Spleen (tissue), 13 donors: ENCODE measurements at places on chromosomes 16 and 17. TPM values are rescaled to one million over a fixed set of nuclear protein-coding genes. Genes with fewer than 3 reads are reported as not detected.

The COA3 gene
- 62.0 TPM for total RNA-seq

DNA sequence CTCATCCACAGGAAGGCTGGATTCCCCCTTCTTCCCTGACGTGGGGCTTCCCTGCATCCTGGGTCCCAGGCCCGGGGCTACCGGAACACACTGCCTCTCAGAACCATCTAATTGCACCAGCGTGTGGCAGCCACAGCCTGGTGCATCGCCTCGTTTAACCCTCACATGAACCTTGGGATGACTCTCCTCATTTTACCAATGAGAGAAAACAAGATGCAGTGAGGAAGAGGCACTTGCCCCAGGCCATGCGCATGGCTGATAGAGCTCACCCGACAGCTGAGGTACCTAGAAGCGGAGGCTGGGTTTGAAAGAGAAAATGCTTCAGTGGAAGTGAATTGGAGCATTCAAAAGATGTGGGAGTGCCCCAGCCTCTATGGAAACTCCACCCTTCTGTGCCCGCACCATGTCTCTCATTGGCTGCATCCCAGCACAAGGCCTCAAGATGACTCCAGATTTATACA is 162.3 kb downstream of the KATNIP start:
- H3K27me3 ChIP-seq, result no peaks in the 10 kb centered on the region
- H3K4me3 ChIP-seq, result no peak overlapping the region
- peak; percentile 32 for DNase-seq
- no peaks in the 10 kb centered on the region for H3K4me1 ChIP-seq
- no peak overlapping the region for H3K27ac ChIP-seq

The ZNF18 gene
- 10.2 TPM for total RNA-seq

GRCh38 chr17:73337330-73337710 is 25.5 kb upstream of the CDC42EP4 start:
- no peak overlapping the region for H3K27ac ChIP-seq
- H3K36me3 ChIP-seq, result no peaks in the 10 kb centered on the region
- peaks cover 2% of the 10 kb centered on the region for H3K27me3 ChIP-seq
- no peaks in the 10 kb centered on the region for H3K4me1 ChIP-seq

The KRT40 gene
- total RNA-seq, result not detected

GRCh38 chr17:76570457-76570856 is 15.2 kb downstream of the ST6GALNAC2 start:
- DNase-seq, result peak; percentile 58
- peak overlapping the region; percentile 24 for H3K27ac ChIP-seq
- peaks cover 25% of the 10 kb centered on the region for H3K36me3 ChIP-seq
- H3K27me3 ChIP-seq, result no peaks in the 10 kb centered on the region
- H3K4me1 ChIP-seq, result peaks cover 36% of the 10 kb centered on the region
- H3K4me3 ChIP-seq, result no peak overlapping the region

The ASPA gene
- 7.0 TPM for total RNA-seq

DNA sequence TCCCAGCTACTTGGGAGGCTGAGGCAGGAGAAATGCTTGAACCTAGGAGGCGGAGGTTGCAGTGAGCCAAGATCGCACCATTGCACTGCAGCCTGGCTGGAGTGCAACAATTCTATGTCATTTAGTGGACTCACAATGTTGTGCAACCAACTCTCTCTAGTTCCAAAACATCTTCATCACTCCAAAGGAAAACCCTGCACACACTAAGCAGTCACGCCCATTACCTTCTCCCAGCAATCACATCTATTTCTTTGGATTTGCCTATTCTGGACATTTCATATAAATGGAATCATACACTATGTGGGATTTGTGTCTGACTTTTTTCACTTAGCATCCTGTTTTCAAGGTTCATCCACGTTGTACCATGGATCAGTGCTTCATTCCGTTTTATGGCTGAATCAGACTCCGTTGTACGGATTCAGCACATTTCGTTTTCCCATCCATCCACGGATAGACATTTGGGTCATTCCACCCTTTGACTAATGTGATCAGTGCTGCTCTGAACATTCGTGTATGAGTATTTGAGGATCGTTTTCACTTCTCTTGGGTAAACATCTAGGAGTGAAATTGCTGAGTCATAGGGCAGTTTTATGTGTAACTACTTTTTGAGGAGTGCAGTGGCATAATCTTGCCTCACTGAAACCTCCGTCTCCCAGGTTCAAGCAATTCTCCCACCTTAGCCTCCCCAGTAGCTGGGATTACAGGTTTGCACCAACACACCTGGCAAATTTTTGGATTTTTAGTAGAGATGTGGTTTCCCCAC is 45.4 kb upstream of the EMP2 start:
- no peak overlapping the region for H3K4me3 ChIP-seq
- no peaks in the 10 kb centered on the region for H3K36me3 ChIP-seq
- H3K27me3 ChIP-seq, result no peaks in the 10 kb centered on the region
- DNase-seq, result no peak
- no peaks in the 10 kb centered on the region for H3K4me1 ChIP-seq

The RECQL5 gene
- 32.2 TPM for total RNA-seq
